ENCODE measurements at places on chromosomes 11 and 22.

- DNase-seq = no peak
These were observed 174.4 kb downstream of the SWAP70 start for GRCh38 chr11:9838229-9838628.

GRCh38 chr11:9001736-9002135, 2.1 kb downstream of the NRIP3 start:
- peak; percentile 24 for DNase-seq

DNA sequence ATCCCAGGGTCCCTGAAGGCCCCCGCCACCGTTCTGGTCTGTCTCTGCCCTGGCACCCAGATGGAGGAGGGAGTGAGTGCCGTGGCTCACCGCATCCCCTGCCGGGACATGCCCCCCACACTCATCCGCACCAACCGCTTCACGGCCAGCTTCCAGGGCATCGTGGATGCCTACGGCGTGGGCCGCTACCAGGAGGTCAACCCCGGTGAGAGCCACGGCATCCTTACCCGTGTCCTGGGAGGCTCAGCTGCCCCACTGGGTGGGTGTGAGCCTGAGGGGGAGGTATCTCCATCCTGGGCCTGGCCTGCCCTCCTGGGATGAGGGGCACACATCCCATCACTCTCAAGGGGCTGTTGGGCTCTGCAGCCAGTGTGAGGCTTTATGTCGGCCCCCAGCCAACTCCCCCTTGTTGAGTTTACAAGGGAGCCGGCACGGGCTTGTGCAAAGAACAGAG, 6.1 kb downstream of the TCIRG1 start:
- no peak for DNase-seq

- DNase-seq = no peak
These were observed 16.9 kb upstream of the KIRREL3 start for GRCh38 chr11:127017482-127017881.

GRCh38 chr11:18204771-18205170, 31.8 kb downstream of the SAA4 start:
- no peak for DNase-seq

DNA sequence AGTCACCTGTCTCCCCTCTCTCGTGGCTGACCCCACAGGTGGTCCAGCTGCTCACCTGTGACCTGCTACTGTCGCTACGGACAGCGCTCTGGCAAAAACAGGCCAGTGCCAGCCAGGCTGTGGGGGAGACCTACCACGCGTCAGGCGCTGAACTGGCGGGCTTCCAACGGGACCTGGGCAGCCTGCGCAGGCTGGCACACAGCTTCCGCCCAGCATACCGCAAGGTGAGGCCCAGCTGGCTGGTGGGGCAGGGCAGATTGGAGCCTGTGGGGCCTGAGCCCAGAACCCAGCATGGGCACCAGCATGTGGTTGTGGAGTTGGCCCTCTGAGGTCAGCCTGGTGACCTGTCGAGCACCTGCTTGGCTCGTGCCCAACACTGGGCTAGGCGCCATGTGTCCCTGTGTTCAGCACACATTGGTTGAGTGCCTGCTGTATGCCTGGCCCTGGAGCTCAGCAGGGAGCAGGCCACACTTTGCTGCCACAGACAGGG, 11.9 kb downstream of the SHISA8 start:
- DNase-seq = no peak

GRCh38 chr11:15072551-15073143, 746 bp upstream of the CALCB start:
- DNase-seq = no peak

GRCh38 chr11:12715131-12715530, 40.9 kb downstream of the TEAD1 start:
- DNase-seq = no peak

DNA sequence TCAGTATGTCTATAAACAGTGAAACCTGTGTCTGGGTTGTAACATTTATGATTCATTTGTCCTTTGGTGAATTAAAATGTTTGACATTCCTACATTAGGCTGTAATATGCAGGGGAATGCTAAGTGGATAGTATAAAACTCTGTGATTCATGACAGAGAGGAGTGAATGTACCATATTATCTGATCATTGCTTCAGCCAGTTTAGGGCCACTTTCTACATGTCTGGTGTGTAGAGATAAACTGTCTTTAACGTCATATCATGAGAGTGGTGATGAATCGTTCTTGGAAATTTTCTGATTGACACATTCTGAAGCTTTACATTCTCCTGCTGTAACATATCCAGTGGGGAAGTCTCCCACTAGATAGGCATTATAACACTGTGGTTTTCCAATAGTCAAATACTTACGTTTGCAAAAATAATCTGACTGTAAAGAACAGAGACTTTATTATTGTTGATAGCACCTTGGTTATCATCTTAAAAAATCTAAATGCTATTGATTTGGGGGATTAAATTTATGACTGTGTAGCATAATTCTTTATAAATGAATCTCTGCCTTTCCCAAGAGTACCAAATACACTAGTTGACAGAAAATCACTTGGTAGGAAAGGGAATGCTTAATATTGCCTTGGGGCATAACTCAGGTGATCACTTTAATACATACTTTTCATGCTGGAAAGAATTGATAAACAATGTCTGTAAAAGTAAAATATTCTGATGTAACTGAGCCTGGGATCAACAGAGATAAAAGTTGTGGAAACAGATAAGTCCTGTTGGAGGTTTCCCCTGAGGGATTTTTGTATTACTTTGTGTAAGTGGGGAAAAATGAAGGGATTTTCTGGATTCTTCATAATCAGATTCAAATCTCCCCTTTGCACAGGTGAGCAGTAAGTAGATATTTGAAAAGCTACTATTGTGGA, 427.9 kb downstream of the JRKL start:
- no peak for DNase-seq

DNA sequence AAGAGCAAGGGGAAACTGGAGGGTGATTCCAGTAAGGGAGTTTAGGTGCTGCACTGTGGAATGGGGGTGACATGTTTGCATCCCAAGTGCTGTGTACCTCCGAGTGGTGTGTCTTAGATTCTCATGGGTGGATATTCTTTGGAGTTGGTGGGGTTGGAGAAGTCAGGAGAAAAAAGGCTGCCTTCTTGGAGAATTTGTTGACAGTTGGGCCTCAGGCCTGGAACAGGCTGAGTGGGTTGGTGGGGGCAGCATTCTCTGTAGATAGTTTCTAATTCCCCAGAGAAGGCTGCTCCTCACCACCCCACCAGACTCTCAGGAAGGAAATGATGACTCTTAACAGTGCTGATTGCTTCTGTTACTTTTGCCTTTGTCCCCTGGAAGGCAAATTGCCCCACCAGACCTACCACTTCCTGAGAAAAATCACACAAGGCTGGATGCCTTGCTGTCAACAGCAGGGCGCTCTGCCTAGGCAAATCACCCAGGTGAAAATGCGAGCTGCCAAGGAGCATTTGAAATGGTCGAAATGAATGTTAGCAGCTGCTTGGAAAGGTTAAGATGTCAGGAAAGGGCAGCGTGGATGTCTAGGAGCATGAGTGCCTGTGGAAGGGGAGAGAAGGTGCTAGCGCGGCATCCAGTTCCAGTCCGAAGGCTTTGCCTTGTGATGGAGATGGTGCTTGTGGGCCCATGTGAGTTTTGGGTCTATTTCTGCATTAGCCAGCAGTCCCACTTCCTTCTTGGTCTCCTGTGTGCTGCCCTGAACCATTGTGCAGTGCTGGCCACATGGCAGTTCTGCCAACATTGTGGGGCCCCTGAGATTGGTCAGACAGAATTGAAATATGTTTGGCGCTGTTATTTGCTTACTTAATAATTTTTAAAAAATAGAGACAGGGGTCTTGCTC, 29.7 kb upstream of the SORL1-AS1 start:
- DNase-seq = peak; percentile 32

GRCh38 chr11:2963761-2964160, 28.4 kb downstream of the NAP1L4 start:
- DNase-seq = no peak

- DNase-seq = no peak
These were observed 21.0 kb upstream of the SERPIND1 start for GRCh38 chr22:20752873-20753272.

GRCh38 chr11:129402206-129403171, 26.8 kb downstream of the BARX2 start:
- DNase-seq = no peak

- DNase-seq = no peak
These were observed 55.8 kb downstream of the SC5D start for GRCh38 chr11:121348220-121348875.

DNA sequence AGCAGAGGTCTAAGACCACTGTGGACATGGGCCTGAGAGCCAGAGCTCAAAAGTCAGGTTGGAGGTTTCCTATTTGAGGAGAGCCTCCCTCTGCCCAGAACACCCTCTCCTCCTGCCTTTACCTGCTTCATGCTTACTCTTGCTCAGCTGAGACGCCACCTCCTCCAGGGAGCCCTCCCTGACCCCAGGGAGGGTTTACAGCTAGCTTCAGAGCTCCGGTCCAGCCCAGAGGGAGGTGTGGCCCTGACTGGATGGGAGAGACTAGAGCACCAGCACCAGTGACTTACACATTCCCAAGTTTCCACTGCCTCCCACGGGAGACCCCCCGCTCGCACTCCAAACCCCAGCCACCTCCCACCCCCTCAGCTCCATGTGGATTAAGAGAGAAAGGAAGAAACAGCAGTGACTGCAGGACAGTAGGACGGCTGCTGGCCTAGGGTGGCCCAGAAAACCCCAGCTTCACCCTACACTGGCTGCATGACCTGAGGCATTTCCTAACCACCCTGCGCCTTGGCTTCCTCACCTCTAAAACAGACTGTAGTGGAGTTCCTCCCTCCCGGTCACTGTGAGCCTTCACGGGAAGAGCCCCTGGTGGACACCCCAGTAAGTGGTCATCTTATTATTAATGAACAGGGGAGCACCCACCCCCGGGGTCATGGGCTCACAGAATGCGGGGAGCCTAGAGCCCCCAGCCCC, 24.5 kb upstream of the PDGFB start:
- no peak for DNase-seq

All from stimulated activated CD4-positive, alpha-beta T cell treated with anti-CD3 and anti-CD28 coated beads, Interleukin-12 subunit alpha, Interleukin-12 subunit beta, amount 100 ng/mL, for 24 hours (primary cell).